ENCODE measurements at places on chromosomes 4 and X.

- no peak for DNase-seq
Measured at GRCh38 chr4:158170691-158171561, 1.9 kb downstream of the GASK1B start.

GRCh38 chr4:102678695-102679335 is 82.0 kb downstream of the MANBA start:
- DNase-seq, result no peak

- DNase-seq, result no peak
Measured at GRCh38 chrX:39616731-39617130, 481.0 kb downstream of the BCOR start.

- DNase-seq, result no peak
Measured at GRCh38 chr4:152971053-152971452, 34.9 kb downstream of the FHDC1 start.

DNA sequence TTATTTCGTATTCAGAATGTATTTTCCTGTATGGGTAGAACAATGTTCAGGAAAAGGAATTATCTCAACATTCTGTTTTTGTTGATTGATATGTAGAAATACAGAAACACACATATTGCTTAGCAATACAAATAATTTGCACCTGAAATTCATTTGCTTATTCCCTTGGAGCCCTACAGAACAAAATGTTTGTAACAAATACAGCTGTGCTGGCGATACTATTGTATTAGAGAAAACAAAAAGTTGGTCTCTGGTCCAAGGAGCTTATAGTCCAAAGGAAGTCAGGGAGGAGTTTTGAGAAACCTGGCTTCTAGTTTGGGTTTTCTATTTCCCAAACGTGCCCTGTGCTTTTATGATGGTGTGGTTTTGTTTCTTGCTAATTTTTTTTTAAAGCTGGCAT is 37.8 kb upstream of the CAPN6 start:
- no peak for DNase-seq

DNA sequence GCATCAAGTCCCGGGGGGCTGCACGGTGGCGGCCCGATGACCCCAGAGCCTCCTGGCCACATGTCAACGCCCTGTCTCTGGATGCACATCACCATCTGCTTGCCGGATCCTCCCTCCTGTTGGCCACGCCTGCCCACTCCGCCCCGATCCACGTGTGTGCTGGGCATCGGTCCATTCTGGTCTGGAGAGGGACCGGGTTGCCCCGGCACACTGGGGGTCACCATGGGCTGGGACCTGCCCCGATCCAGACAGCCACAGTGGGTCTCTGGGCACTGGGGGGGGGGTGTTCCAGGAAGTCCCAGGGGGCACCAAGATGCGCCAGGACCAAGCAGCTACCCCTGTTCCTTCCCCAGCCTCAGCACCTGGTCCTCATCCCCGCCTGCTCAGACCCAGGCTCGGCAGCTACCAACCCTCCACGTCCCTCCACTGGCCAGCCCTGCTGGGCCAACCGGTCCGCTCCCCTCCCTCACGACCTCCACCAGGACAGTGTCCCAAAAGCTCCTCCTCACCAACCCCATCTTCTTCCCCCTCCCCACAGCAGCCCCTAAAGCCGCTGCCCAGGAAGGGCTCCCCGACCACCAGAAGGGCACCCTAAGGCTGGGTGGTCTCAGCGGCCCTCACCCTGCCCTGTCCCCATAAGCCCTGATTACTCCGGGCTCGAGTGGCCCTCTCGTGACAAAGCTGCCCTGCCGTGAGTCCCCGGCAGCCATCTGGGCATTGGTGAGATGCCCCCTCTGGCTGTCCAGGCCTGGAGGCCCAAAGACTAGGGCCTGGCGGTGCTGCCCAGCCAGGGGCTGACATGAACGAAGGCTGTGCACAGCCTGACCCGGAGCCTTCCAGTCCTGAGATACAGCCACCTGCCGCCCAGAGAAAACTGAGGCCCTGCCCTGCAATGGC is 4.6 kb downstream of the CTBP1 start:
- no peak for DNase-seq

- DNase-seq, result no peak
Measured at GRCh38 chr4:54941994-54942552, 183.3 kb downstream of the KDR start.

DNA sequence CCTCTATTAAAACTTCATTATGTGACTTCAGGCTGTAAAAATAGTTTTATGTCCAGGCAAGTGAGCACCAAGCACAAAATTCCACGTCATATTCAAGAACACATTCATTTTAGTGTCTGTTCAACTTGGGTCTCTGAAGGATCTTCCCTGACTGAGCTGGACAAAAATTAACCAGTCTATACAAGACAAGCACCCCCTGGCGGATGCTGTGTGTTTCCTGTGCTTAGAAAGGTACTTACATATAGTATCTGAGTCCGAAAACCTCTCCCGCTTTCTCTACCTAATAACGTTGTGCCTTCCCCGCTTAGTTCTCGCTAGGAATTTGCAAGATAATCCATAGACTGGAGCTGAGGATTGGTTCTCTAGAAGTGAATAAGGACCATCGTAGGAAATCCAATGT is 2214.5 kb upstream of the TENM3 start:
- no peak for DNase-seq

- DNase-seq, result no peak
Measured at GRCh38 chr4:166043801-166044200, 170.8 kb downstream of the TLL1 start.

DNA sequence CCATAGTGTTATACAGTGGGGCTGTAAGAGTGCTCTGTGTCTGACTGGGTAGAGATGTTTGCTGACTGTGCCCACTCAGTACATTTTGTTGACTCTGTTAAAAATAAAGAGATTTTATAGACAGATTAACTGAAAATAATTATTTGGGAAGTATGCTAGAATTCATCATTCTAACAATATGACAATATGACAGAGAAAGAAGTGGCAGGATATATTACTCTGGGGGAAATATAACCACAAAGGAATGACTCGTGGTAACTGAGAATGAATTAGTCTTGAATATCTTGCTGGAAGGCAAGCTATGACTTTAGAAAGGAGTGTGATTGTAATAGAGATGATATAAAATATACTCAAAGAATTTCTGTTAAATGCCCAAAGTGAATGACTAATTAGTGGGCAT is 46.8 kb downstream of the TMEM165 start:
- DNase-seq, result no peak

DNA sequence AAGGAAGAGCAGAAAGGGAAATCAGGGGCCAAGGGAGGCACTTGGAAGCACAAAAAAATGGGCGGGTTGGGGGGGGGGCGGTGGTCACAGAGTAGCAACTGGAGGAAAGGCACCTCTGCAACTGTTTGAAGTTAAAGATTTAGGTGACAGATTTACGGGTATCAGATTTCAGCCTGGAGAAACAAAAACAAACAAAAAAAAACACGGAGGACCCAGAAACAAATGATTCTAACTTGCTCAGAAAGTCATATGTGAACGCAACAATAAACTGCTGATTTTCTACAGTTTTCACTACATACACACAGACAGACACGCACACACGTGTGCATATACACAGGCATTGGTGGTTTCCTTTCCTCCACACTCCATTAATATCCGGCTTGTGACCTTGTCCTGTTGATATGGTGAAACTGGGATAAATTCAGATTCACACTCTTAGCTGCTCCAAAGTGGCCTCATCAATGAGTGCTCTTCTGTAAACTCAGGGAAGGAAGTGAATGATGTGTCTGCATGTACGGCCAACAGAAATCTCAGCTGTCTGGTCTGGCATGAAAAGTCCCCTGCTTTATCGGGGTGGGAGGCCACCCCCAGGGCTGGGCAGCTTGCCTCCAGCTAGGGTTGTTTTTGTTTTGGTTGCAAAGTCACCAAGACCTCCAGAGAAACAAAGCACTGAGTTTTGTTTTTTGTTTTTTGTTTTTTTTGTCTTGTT is 54.3 kb downstream of the CHST7 start:
- no peak for DNase-seq

Measured in activated T-helper 9 cell treated with anti-CD3 and anti-CD28 coated beads, Interleukin-2, amount 50 U/mL, for 16 hours (primary cell).